Stimulated activated CD8-positive, alpha-beta memory T cell treated with anti-CD3 and anti-CD28 coated beads, Interleukin-2, amount 100 ng/mL, for 48 hours (primary cell): ENCODE measurements at places on chromosomes 6 and 20.

GRCh38 chr6:42292004-42292740 lies 74.5 kb upstream of the MRPS10 start:
- DNase-seq, result no peak

DNA sequence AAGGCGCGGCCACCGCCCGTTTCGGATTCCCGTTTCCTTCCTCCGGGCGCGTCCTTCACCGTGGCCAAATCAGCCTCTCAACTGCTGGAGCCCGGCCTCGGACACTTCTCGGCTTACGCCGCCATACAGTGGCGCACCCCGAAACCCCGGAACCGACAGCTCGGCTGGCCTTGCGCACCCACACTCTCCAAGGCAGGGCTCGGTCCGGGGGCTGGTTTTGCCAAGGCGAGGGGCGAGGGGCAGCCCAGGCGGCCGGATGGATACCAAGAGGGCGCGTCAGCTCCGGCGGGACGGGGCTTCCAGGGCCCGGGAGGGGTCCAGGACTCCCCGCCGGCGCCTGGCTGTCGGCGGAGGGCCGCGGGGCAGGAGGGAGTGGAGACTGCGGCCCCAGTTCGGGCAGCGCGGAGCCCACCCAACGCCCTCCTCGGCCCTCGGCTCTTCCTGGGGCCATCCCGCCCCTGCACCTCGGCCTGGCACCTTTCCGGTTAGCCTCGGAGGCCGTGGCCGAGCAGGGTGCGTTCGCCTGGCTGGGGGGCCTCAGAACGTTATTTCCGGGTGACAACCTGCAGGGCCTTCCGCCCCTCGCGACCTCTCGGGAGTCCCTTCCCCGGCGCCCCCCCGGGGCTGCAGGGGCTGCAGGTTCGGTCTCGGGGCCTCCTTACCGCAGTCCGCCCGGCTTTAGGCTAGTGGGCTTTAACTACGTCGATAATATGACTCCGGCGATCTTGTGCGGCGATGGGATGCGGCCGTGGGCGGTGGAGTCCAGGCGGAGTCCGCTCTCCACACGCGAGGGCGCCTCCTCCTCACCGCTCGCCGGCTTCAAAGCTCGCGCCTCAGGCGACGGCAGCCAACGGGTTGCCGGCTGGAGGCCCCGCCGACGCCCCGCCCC lies 697 bp upstream of the CEP43 start:
- DNase-seq, result peak; percentile 13

DNA sequence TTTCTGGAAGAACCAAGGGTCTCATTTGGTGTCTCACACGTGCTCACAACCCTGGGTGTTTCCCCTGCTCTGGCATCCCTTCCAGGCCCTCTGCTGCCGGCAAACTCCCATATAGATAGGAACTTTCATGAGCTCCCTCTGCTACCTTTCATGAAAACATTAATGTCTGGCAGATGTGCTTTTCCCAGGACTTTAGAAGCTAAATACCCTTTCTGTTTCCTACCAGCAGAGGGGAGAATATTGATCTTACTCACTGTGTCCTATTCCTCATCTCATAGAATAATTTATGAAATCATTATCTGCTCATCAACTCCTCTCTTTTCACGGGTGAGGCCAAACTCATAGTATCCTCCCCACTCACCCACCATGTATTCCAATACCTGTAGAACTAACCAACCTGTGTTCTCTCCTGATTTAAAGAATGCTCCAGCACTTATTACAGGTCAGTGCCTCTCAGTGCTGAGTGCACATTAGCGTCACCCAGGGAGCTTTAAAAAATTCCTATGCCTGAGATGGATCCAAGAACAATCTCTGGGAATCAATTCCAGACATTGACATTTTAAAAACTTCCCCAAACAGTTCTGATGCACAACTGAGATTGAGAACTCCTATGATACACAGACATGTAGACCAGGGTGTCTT lies 298.5 kb upstream of the JAG1 start:
- DNase-seq, result no peak

DNA sequence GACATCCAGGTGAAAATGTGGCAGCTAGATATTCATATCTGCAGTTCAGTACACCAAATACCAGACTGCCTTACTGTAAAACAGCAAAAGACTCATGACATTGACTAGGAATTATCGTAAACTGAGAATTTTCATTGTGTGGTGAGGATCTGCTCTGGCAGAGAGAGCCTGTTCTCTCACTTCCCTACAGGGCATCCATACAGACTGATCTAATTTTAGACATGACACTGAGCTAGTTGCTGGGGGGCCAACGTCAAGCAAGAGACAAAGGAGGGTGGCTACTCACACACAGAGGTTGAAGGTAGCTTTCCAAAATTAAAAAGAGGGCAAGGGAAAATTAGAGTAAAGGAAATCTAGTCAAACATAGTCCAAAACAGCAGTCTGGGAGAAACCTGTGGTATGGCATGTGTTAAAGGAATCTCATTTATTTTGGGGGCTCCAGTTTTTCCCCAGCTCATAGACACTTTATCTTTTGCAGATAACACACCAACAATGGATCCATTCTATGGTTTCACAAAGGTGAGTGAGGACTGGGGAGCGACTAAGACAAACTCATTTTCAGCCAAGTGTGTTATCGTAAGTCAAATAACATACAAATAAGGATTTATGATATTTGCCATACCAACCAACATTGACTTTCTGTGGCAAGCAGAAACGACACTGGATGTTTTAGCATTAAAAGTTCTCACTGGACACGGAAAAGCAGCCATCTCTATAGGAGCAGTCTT lies 36.6 kb upstream of the NHSL1 start:
- DNase-seq, result no peak

- no peak for DNase-seq
Observed at GRCh38 chr6:20098267-20098876, 113.9 kb downstream of the MBOAT1 start.

- DNase-seq, result no peak
Observed at GRCh38 chr6:3904518-3904917, 55.3 kb downstream of the FAM50B start.
